ENCODE measurements at places on chromosomes 3 and 15.
A peak's percentile ranks its signal among the peaks of the same experiment; 100 is the strongest.

GRCh38 chr15:91122296-91122695 is 22.2 kb downstream of the SV2B start:
- no peak for DNase-seq

- DNase-seq, result no peak
Measured at GRCh38 chr15:71559616-71560015, 250.7 kb upstream of the NR2E3 start.

DNA sequence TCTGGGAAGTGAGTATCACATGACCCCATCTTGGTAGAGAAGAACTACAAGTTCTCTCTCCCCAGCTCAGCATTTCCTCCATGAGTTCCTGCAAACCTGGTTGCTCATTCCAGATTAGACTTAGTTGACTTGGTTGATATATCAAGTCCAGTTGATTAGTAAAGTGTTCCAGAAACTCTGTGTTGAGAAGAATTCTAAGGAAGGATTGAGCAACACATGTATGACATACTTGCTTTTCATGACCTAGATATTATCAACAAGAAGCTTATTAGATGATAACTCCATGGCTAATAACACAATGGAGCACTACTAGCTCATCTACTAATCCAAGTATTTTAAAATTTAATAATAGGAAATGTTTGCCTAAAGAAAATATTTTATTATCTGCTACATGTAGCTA is 6.4 kb upstream of the EID1 start:
- no peak for DNase-seq

- peak; percentile 55 for DNase-seq
Measured at GRCh38 chr15:25674913-25675312, 188.2 kb downstream of the ATP10A start.

DNA sequence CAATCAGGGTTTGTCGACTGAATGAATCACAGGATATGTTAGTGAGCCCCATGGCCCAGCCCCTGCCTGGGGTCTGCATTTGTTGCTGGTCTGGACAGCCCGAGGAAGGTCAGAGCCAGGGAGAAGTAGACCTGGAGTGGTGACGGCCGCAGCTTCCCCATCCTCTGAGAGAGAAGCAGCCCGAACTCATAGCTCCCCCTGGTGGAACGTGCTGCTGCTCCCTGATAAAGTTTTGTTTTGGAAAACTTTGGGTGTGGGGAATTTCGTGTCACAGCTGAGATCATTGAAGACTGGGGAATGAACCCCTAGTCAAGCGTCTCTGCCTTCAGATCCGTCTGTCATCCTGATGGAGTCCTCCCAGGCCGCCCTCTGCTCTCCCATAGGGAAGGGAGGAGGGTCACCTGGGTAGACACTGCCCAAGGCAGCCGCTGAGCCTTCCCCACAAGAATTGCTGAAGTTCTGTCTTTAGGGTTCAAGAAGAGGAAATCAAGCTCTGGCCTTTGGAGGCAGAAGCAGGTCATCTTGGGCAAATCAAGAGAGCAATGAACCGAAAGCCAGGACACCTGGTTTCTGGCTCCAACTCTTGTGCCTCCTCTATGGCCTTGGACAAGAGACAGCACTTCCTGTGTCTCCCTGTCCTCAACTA is 60.5 kb downstream of the GLDN start:
- DNase-seq, result peak; percentile 74

DNA sequence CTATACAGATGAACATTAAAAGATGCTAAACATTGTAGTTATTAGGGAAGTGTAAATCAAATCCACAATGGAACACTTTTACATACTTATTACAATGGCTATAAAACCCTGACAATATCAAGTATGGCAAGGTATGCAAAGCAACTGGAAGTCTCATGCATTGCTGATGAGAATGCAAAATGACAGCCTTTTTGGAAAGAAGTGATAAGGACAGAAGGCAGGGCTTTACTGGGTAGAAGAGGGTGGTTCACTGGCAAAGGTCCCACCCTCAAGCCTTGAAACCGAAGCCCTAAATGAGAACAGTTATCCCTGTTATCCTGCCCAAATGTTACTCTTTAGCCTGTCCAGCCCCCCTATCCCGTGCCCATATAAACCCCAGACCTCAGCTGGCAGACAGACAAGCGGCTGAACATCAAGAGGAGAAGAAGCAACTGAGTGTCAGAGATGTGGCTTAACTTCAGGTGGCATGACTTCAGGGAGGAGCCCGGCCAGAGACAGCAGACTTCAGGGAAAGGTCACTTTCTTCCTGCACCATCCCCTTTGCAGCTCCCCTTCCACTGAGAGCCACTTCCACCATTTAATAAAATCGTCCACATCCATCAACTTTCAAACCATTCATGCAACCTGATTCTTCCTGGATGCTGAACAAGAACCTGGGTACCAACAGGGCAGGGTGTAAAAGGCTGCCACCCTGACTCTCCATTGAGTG is 732 bp upstream of the GCSAM start:
- no peak for DNase-seq

DNA sequence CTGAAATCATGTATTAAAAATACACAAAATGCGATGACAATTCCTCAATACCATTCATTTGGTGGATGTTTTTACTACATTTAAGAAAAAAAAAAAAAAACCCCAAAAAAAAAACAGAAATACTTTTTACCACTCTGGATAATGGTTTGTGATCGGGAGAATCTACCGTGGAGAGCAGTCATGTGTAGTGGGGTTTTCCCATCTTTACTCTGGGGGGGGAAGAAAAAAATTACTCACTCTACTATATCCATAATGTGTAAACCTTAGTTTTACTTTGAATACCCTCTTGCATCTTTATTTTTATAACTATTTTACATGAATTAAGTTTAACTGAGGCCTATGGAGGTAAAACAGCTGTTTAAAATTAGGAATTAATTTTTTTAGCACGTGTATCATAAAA is 83.3 kb downstream of the ANKRD28 start:
- no peak for DNase-seq

DNA sequence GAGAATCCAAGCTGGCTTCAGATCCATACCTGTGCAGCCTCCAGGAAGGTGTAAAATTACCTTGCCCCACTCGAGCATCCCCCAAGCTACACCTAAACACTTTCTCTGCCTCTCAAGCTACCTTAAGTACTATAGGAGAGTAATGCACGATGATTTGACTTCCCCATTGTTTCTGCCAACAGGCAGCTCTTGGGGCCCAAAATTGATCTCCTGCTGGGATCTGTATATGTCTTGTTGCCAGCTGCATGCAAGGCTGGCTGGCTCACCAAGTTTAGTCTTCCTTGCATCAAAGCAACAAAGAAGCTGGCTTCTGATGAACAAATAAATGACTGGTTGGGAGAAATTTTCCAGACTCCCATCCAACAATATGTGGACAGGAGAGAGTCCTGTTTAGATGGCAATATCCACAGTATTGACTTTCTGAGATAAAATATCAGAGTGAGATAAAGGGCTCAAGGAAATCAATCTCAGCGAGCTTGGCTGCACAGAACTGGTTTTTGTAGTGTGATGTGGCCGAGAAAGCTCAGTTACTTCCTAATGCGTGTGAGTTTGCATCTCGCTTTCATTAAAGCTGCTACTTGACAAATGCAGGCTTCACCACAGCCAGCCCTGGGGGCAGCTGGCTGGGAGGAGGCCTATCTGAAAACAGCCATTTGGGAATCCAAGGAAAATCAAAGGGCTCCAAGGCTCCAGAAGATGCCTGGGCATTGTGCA is 140.7 kb downstream of the MINAR1 start:
- DNase-seq, result no peak

DNA sequence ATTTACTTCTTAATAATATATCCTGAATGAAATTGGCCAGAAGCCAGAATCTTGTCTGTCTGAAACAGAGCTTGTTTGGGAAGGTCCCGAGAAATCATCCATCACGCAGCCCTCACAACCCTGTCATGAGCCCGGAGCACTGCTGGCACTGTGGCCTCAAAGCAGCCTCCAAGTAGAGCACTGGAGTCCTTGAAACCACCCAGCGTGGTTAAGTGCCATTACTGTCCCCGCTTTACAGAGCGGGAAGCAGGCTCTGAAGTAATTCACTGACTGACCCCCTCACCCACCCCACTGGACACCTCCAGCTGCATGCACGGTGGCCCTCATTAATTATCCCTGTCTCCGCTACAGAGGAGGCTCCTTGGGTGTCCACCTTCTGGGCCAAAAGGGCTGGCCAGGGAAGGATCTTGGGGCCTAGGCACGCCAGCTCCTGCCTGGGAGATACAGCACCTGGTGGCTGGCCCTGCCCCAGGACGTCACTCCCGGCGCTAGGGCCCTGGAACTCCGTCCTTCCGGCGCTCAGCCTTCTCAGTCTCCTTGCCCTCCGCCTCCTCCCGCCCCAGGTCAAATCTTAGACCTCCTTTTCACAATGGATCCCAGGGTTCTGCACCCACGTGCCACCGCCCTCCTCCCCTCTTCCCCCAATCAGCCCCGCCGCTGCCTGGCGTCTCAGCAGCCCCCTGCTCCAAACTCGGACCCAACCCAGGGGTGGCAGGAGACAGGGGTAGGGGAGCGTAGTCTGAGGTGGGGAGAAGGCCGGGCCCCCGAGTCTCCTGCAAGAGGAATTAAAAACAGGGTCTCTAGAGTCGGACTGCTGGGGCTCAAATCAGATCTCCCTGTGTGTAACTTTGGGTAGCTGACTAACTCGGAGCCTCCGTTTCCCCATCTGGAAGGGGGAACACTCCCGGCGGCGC is 1.1 kb downstream of the TKT start:
- DNase-seq, result peak; percentile 61

DNA sequence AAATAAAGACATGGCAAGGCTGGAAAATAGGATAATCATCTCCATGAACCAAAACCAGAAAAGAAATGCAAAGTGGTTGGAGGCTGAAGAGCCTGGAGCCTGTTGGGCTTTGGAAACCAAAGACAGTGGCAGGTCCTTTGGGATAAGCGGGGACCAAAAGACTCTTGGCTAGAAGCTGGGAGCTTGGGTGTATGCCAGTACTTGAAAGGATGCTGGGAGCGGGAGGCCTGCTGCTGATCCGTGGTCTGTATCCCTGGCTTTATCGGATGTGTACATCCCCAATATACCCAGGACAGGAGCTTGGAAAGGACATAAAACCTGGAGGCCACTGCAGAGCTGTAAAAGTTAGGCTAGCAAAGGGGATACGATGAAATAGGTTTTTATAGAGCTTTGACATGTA is 1.3 kb upstream of the CHRNB4 start:
- no peak for DNase-seq

DNA sequence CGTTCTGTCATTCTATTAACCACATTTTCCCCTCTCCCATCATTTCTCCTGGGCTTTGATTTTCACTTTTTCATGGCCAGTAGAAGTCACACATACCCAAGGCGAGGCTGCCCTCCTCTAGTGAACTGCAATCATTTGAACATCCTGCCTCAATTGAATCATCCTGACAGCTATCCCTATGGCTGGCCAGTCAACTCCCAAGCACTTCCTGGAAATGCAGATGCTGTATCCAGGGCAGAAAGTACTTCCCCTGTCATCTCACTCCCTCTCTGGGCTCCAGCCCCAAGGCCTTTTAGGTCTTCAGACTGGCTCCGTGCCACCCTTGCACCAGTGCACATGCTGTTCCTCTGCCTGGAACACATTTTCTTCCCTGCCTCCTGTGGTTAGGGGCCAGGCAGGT is 738.3 kb upstream of the CFAP20DC start:
- DNase-seq, result no peak

DNA sequence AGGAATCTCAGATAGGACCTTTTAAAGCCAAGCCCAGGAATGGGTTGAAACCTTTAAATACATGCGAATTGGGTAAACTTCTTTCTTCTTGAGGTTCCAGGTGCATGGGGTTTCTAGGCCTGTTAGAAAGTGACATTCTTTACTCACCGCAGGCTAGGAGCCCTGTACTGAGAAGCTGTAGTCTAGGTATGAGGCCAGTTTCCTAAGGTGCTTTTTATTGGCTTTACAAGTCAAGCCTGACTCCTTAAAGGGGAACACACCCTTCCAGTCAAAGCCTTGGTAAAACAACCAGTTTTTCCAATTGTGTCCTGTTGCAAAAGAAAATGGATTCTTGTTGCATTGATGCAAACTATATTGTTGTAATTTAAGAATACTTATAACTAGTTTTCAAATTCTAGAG is 76.1 kb upstream of the ATP11B start:
- DNase-seq, result no peak

- DNase-seq, result no peak
Measured at GRCh38 chr3:11613319-11613718, 30.4 kb downstream of the VGLL4 start.

DNA sequence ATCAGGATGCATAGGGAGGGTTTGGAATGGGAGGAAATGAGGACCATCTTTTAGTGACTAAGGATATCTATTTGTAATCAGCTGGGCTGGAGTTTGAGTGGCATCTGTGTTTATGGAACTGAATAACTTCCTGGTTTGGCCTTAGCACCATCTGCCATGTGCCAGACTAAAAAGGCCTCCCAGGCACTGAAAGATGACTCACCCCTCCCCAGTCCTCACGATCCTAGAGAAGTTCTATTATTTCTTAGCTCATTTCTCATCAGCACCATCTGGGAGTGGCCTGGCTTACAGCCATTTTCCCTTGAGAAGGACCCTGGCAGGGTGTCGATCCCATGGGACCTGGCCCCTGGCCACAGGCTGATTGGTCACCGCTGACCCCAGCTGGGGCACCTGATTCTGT is 23.9 kb upstream of the CTXND1 start:
- no peak for DNase-seq

DNA sequence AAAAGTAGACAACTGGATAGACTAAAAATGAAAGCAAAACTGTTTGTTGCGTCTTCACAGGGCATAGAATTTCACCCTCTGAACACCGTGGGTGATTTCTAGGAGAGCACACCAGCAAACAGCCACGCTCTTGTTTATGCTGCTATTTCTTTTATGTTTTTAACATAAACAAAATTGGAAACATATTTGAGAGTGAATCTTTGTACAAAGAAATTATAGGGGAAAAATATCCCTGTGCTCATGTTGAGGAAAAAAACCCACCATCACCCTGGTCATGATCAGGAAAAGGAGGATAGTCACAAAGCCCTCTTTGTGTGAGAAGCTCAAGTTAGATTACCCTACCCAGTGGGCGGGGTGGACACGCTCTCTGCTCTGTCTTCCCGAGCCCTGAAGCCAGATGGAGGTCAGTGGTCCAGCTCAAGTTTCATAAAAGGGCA is 313.3 kb downstream of the SATB1 start:
- DNase-seq, result no peak

GRCh38 chr3:39980058-39980457 is 170.6 kb downstream of the MYRIP start:
- DNase-seq, result no peak

DNA sequence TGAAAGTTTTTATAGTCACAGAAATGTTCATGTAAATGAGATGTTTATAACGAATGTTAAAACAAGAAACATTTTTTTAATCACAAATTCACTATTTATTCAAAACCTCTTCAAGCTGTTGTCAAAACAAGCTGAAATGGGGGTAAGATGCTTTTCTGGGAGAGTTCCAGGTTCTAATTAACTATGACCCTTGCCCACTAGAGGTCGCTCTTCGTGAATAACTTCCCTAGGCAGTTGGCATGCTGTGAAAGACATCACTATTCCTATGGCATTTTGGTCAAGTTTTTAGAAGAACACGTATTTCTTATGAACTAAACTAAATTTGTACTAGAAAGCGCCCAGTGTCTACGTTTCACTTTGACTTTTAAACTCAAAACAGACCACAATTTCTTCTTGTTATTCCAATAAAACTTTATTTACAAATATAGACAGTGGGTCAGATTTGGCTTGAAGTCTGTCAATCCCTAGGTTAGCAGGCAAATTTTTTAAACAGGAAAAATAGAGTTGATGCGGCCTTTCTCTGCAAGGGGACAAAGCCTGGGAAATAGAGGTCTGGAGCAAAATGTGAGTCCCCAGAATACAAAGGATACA is 62.8 kb upstream of the CMTM8 start:
- DNase-seq, result no peak

All from head of caudate nucleus (tissue), 42 donors.